Naive thymus-derived CD8-positive, alpha-beta T cell (primary cell): ENCODE measurements at places on chromosomes 11 and 22.

DNA sequence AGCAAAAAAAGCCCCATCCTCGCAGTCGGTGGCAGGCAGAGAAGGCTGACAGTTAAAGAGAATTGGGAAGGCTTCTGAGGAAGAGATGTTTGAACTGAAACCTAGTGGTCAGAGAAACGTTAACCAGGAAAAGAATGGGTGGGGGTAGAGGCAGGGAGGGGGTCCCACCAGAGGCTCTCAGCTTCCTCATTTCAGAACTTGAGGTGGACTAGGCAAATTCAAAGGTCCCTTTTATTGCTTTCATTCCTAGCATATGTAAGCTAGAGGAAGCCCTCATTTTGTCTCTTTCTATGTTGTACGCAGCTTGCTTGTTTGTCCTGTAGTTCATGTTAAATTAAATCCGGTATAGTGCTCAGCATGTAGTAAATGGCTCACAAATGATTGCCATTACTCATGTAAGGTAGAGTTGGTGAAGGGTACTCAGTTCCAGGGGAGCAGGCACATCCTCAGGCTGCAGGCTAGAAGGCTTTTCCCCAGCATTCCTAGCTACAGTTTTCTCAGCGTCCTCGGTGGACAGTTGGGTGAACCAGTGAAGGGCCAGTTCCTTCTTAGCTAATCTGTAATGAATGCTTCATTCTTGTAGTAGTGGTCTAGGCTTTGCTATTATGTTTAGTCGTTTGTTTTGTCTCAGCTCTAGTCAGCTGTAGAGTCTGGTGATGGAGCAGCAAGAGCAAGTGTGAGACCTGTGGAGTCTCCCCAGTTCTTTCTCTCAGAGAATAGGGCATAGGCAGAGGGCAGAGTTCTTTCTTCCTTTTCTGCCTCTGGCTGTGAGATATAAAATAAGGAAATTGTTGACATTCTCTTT is 58.6 kb downstream of the UVRAG start:
- no peak for DNase-seq

DNA sequence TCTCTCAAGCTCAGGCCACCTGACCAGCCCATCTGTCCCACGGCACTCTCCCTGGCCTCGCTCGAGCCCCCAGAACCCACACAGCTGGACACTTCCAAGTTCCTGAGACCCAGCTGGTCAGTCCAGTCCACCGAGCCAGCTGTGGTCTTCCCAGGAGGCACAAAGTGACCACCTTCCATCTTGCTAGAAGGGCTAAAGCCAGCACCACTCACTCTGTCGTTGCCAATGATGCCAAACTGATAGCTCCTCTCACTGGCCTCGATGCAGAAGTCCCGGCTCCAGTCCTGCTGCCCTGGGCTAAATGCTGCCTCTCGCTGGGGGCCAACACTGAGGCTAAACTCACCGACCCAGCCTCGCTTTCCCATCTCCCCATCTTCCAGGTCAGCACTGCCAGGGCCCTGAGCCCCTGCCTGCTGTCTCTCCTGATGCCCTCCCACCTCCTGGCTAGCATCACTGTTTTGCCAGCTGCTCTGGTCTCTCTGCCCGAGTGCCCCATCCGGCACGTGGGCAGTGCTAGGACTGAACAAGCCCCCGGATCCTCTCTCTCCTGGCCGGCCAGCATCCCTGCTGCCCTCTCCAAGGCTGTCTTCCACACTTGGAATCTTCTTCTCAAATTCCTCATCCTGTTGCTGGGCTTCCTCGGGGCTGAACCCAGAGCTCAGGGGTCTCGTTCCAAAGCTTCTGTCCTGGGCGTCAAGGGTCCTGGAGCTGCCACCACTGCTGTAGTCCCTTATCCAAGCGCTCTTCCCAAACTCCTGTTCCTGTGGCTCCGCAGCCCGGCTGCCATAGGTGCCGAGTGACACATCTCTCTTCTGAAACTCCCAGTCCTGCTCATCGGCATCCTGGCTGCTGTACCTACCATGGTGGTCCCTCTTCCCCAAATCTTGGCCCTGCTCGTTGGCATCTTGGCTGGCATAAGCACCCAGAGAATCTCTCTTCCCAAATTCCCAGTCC is 15.4 kb downstream of the TNKS1BP1 start:
- no peak for DNase-seq

DNA sequence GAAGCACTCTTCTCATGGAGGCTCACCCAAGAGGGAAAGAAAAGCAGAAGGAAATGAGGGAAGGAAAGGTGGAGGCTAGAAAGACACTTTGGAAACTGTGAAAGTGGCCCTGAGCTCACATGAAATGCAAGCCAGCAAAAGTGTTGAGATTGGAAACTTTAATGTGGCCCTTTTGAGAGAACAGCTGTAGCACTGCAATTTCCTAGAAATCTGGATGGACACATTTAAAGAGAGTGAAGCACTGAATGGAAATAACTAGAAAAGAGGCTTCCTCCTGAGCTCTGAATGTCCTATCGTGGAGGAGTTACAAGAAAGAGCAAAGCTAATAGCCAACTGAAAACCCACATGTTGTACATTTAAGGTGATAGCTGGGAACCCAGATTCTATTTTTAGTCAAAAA is 56.0 kb downstream of the LIF start:
- no peak for DNase-seq

DNA sequence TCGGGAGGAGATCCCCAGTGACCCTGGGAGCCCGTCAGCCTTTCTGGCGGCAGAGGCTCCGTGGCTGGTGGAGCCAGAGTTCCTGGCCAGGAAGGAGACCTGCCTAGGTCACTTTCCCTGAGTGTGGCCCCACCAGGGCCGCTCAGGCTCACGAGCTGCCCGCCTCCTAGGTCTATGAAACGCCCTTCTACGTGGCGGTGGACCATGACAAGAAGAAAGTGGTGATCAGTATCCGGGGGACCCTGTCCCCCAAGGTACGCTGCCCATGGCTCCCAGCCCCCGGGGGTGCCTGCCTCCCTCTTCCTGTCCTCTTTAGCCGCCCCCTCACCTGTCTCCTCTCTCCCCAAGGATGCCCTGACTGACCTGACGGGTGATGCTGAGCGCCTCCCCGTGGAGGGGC is 17.0 kb upstream of the MYRF start:
- DNase-seq: no peak

GRCh38 chr11:84969103-84969502 is 658.0 kb downstream of the DLG2 start:
- no peak for DNase-seq

DNA sequence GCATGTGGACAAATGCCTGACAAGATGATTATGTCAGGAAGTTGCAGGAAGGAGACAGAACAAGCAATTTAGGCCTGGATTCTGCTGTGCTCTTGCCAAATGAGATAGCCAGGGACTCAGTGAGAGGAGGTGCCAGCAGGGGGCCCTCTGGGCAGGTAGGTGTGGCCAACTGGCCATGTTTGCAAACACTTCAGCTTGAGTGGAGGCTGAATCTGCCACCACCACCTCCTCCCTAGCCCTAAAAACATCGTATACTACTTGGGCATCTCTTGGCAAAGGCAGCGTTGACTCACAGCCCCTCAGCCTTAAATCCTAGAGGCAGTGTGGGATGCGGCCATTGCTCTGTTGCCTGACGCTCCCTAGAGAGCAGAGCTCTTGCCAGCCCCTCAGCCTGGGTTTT is 95.1 kb upstream of the PLET1 start:
- no peak for DNase-seq

GRCh38 chr11:70671611-70672010 is 273.3 kb downstream of the CTTN start:
- no peak for DNase-seq

GRCh38 chr11:1234771-1235305 is 12.0 kb downstream of the MUC5B start:
- DNase-seq: no peak

GRCh38 chr11:100208207-100208606 is 478.9 kb upstream of the ARHGAP42 start:
- no peak for DNase-seq

DNA sequence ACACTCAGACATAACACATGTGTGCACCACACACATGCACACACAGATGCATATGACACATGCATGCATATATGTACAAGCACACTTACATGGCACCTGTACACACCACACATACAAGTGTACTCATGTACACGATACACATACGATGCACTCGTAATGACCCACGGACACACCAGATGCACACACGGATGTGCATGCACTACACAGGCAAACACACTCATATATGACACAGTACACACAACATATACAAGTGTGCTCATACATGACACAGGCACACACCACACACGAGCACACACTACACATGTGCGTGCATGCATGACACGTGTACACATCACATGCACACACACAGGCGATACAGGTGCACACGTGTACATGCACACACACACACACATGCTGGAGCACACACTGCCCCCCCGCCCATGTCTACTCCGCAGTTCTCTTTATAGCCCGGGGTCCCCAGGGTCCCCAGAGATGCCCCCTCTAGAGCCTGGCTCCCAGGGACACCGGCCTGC is 4.8 kb upstream of the TH start:
- no peak for DNase-seq

DNA sequence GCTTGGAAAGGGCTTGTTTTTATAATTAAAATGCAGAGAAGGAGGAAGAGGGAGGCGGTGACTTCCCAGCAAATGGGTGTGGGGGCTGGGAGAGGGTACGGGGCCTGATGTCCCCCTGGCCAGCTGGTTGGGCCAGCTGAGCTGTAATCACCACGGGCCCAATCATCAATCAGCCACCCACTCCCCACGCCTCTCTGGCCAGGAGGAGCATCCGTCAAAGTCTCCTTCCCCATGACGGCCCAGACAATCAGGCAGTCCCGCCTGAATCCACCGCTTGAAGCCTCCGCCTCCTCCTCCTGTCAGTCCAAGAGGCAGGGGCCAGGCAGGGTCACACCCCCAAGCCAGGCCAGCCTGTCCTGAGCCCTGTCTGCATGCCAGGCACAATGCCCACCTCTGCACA is 13.3 kb upstream of the CABP7 start:
- no peak for DNase-seq

GRCh38 chr11:130189492-130190210 is 30.1 kb downstream of the ST14 start:
- no peak for DNase-seq

GRCh38 chr11:111283945-111284481 is 14.3 kb upstream of the POU2AF3 start:
- DNase-seq: no peak

DNA sequence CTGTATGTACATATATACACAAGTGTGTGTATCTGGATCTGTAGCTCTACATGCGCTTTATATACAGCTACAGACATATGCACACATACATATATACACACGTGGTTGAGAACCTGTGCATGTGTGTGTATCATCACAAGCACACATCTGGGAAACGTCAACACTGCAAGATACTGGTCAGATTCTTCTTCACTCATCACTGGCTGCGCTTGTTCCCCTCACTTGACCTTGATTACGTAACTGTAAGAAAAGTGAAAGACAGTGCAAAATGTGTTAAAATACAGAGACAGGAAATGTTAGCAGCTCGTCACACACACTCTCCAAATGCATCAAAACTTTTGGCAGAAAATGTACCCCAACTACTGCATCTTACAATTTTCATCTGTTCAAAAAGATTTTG is 51.9 kb upstream of the MN1 start:
- no peak for DNase-seq

DNA sequence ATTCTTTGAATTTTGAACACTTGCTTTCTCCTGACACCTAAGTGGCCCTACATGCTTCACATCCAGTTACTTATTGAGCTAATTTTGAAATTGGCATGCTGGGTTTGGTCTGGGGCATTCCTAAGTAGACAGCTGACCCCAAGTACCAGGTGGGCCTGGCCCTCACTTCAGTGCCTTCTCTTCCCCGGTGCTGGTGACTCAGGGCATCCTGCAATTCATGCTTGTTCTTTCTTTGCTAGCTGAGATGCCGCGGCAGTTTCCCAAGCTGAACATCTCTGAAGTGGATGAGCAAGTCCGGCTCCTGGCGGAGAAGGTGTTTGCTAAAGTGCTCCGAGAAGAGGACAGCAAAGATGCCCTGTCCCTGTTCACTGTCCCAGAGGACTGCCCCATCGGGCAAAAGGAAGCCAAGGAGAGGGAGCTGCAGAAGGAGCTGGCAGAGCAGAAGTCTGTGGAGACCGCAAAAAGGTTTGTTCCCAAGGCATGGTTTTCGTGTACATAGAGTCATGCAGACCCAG is 6.3 kb downstream of the AMPD3 start:
- no peak for DNase-seq

GRCh38 chr22:41057076-41057475 is 35.3 kb upstream of the EP300 start:
- no peak for DNase-seq

GRCh38 chr22:33111491-33111890 is 53.3 kb upstream of the SYN3 start:
- DNase-seq: no peak

- DNase-seq: no peak
Measured at GRCh38 chr11:134995741-134996140, 583.7 kb upstream of the B3GAT1 start.

DNA sequence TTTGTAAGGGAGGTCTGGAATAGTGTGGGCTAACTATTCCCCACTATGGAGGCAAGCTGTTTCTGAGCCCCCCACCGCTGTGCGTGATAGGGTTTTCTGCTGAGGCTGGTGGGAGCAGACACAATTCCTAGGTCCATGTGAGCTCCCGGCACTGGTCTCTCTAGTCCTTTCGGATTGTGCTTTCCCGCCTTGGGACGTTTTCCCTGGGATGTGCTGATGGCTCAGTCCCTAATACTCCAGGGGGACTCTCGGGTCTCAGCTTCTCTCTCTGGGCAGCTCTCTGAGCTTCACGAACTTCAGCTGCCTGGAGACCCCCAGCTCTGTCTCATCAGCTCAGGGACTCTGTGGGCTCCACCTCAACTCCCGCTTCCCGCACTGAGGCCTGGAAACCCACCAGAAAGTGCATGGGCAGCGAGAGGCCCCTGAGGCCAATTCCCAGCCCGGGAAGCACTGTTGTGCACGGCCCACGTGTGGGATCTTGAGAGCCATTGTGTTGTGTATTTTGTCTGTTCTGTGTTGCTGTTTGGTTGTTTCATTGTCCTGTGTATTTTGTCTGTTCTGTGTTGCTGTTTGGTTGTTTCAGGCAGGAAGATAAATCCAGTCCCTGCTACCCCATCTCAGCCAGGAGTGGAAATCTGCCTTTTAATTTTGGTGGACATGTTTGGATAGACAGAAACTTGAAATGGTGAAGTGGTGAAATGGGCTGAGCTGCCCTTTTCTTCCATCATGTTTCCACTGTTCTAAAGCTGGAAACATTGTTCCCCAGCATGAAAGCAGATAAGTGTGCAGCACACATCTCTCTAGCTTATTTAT is 12.7 kb upstream of the TNNT3 start:
- DNase-seq: no peak

GRCh38 chr22:49323751-49324415 is 503.8 kb downstream of the BRD1 start:
- DNase-seq: no peak

DNA sequence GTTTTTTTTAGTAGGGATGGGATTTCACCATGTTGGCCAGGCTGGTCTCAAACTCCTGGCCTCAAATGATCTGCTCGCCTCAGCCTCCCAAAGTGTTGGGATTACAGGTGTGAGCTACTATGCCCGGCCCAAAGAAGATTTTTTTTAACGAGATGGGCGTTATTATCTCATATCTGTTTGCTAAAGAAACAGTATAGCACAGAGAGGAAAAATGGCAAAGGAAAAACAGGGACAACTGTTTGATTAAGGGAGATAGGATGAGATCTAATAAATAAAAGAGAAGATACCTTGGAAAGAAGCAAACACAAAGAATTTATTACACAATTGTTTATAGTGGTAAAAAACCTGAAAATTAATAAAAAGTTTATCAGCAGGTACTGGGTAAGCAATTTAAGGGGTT is 10.4 kb upstream of the CEP295 start:
- no peak for DNase-seq
